ENCODE measurements at places on chromosomes 2 and 18. TPM values are rescaled to one million over a fixed set of nuclear protein-coding genes. Genes with fewer than 3 reads are reported as not detected.

DNA sequence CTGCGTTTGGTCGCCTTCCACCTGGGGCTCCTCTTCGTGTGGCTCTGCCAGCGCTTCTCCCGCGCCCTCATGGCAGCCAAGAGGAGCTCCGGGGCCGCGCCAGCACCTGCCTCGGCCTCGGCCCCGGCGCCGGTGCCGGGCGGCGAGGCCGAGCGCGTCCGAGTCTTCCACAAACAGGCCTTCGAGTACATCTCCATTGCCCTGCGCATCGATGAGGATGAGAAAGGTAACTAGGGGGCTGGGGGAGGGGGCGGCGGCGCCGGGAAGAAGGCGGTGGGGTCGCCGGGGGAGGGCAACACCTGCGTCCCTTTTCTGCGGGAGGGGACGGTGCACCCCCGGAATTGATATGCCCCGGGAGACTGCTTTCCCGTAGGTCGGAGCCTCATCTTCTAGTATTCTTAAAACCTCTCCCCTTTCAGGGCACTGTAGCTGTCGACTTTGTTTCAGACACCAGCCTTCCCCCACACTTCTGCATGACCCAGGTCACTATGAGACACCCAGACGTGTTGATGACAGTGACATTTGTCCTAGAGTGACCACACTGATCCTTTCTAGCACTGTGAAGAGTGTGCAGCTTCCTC is 755 bp downstream of the SPAST start:
- no peak for DNase-seq

GRCh38 chr2:16238001-16238761 is 297.8 kb downstream of the MYCN start:
- no peak for DNase-seq

GRCh38 chr2:7634409-7634808 is 717.2 kb downstream of the RNF144A start:
- DNase-seq: no peak

- no peak for DNase-seq
Observed at GRCh38 chr2:106068451-106068850, 125.7 kb downstream of the UXS1 start.

The MC4R gene
- total RNA-seq: not detected

DNA sequence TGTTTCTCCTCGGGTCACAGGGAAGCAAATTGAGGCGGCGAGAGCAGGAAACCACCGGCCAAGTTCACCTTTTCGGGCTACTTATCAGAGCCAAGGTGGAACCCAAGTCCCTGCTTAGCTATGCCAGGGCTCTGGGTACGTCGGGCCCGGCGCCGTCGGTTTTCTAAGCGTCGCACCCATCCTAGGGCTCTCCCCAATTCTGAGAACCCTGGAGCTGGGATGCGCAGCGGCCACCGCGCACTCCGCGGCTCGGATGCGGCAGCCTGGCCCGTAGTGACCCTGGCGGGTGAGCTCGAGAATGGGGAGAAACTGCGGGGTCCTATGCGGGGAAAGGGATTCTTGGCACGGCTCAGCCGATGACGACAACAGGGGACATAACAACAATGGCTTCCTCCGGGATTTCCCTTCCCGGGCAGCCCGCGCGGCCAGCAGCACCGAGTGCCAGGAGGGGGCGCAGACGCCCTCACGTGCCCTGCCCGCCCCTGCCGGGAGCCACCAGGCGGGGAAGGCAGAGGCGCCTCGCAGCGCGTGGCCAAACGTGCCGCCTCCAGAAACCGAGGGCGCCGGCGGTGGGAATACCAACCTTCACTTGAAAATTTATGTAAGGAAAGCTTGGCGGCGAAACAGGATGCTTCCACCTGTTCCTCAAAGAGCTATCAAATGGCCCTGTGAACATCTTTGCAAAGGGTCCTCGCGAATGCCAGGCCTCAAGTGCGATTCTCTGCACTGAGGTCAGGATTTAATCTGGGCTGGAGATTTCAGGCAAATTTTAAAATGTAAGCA is 2.1 kb upstream of the SLC30A3 start:
- DNase-seq: peak; percentile 72

DNA sequence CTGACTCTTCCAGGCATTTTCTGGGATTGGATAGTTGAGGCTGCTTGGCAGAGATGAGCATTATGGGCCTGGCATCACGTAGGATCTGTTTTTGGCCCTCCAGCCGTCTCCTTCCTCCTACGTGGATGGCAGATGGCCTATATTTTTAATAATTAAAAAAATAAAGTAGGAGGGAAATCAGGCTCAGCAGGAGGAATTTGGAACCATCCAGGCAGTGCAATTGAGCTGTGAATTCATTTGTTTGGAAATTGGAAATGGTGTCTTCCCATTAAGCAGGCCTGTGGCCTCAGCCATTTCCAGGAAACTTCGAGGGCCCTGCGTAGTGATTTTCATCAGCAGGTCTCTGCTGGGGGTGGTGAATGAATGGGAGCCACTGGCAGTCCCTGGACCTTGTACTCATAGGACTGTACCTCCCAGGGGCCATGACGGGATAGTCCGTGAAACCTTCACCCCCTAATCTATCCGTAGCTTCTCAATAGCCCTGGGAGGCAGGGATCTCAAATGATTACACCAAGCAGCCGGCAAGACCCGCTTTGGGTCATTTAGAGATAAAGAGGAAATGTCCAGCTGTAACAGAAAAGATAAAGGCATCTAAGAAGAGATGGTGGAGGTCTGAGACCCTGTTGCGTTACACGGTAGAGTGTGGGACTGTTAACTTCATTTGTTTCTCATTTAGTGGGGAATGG is 73.1 kb upstream of the TNP1 start:
- no peak for DNase-seq

The TRAPPC12 gene
- 64.6 TPM for total RNA-seq

- no peak for DNase-seq
Observed at GRCh38 chr18:68219872-68220271, 495.0 kb downstream of the TMX3 start.

GRCh38 chr2:232300894-232301387 is 77.6 kb upstream of the ALPP start:
- DNase-seq: no peak

The PHOSPHO2 gene
- 3.4 TPM for total RNA-seq

The SALL3 gene
- not detected for total RNA-seq

Measured in activated naive CD8-positive, alpha-beta T cell treated with anti-CD3 and anti-CD28 coated beads for 36 hours (primary cell).